IMR-90 (cell line): ENCODE measurements at places on chromosomes 5 and 9. TPM values are rescaled to one million over a fixed set of nuclear protein-coding genes. Genes with fewer than 3 reads are reported as not detected.
A peak's percentile ranks its signal among the peaks of the same experiment; 100 is the strongest.

- H3K36me3 ChIP-seq, result peaks cover 5% of the 10 kb centered on the region
- H3K4me3 ChIP-seq, result no peak overlapping the region
- DNase-seq, result peak; percentile 56
Observed at GRCh38 chr5:168408561-168409305, 77.5 kb upstream of the RARS1 start.

- peaks cover 14% of the 10 kb centered on the region for H3K4me1 ChIP-seq
- H3K4me3 ChIP-seq, result peak overlapping the region; percentile 79
- no peaks in the 10 kb centered on the region for H3K27me3 ChIP-seq
- DNase-seq, result no peak
- peak overlapping the region; percentile 85 for H3K27ac ChIP-seq
Observed at GRCh38 chr9:92669527-92669889, 423 bp downstream of the IPPK start.

DNA sequence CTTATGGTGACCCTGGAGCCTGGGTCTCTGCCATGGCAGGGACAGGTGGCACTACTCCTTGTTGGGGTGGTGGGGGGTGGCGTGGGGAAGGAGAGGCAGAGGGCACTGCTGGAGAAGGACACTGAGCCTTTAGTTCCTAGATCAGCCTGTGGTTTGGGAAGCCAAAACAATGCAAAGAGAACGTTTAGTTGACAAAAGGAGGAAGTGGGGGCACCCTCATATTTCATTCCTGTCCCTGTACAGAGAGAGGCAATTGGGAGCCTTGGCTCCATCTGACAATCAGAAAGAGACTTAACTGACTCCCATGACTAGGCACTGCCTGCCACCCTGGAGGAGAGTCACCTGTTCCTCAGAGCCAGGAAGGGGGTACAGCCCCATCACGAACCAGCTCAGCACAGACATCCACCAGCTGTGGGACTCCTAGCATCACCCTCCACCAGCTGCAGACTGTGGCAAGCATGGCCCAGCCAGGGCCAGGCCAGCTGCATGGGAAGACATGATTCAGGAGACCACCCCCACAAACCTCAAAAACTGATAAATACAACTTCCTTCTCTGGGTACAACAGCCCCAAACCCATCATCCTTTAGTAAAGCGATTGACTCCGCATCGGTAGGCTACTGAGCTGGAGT is 257.5 kb downstream of the HSPA4 start:
- no peak overlapping the region for H3K4me3 ChIP-seq
- DNase-seq, result no peak
- no peaks in the 10 kb centered on the region for H3K4me1 ChIP-seq
- H3K36me3 ChIP-seq, result no peaks in the 10 kb centered on the region
- no peak overlapping the region for H3K27ac ChIP-seq

GRCh38 chr5:17203329-17204132 is 13.9 kb upstream of the BASP1 start:
- no peak overlapping the region for H3K27ac ChIP-seq
- no peak overlapping the region for H3K4me3 ChIP-seq
- no peaks in the 10 kb centered on the region; the same call in 1 of the 2 replicates for H3K4me1 ChIP-seq
- no peaks in the 10 kb centered on the region for H3K27me3 ChIP-seq

- no peaks in the 10 kb centered on the region for H3K36me3 ChIP-seq
- no peak overlapping the region for H3K27ac ChIP-seq
- H3K4me3 ChIP-seq, result no peak overlapping the region
- no peaks in the 10 kb centered on the region; the same call in none of the 2 replicates for H3K4me1 ChIP-seq
Observed at GRCh38 chr9:18622186-18622836, 148.4 kb downstream of the ADAMTSL1 start.

DNA sequence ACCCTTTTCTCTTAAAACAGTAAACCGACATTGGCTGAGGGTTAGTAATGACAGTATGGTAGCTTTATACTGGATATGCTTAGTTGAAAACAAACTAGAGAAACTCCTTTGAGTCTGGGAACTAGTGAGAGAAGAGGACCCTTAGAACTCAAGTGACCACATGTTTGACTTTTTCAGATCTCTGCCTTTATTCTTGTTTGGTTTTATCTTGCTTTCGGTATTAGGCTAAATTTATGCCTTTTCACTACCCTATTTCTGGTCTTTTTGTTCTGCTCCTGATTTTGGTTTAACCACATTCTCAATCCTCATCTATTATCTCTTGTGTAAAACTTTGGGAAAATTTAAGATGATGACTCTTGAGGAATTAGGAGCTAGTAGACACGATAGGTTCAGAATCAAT is 11.0 kb downstream of the SNAPC3 start:
- no peak overlapping the region for H3K4me3 ChIP-seq
- no peak for DNase-seq
- peaks cover 23% of the 10 kb centered on the region for H3K36me3 ChIP-seq
- H3K4me1 ChIP-seq, result peaks cover 4% of the 10 kb centered on the region; the same call in 1 of the 2 replicates

GRCh38 chr9:138103111-138103848 is 225.7 kb downstream of the CACNA1B start:
- H3K27me3 ChIP-seq, result no peaks in the 10 kb centered on the region
- DNase-seq, result no peak
- no peaks in the 10 kb centered on the region for H3K4me1 ChIP-seq
- H3K36me3 ChIP-seq, result no peaks in the 10 kb centered on the region
- no peak overlapping the region for H3K27ac ChIP-seq
- no peak overlapping the region for H3K4me3 ChIP-seq

DNA sequence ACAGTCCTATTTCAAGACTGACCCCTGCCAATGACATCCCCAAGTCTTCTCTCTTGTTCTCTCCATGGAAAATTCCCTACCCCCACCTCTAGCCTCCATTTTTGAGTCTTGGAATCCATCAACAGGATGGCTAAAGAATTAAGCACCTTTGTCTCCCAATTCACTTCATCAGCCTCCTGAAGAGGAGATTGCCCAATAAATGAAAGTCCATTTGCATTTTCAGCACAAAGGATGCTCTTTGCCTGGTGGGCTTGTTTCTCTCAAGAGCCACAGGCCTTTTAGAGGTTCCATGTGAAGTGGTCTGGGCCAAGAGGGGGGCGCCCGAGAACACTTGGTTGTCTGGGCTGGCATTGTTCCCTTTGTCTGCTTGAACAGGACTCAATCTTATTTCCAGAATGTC is 12.6 kb downstream of the HSD17B3 start:
- H3K4me3 ChIP-seq, result no peak overlapping the region
- no peak overlapping the region for H3K27ac ChIP-seq
- H3K27me3 ChIP-seq, result no peaks in the 10 kb centered on the region
- H3K36me3 ChIP-seq, result no peaks in the 10 kb centered on the region
- H3K4me1 ChIP-seq, result peaks cover 2% of the 10 kb centered on the region; the same call in 1 of the 2 replicates

DNA sequence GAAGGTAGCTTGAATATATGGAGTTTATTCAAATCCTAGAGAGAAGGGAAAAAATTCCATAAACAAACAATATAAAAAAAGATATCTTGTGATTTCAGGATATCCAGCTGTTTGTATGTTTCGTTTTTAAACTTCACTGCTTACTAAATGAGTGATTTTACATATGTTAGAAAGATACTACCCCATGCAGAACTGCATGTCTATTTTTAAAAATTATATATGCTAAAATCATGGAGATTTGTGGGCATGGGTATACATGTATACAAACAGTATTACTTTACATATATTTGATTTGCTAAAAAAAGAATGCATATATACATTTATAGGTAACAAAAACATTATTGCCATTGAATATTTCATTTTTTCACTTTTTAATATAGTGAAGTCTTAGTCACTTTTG is 178.3 kb downstream of the KDM4C start:
- H3K4me3 ChIP-seq, result no peak overlapping the region
- H3K4me1 ChIP-seq, result peaks cover 10% of the 10 kb centered on the region
- H3K27ac ChIP-seq, result no peak overlapping the region
- no peak for DNase-seq

- H3K27ac ChIP-seq, result no peak overlapping the region
- no peaks in the 10 kb centered on the region for H3K27me3 ChIP-seq
- H3K4me1 ChIP-seq, result peaks cover 8% of the 10 kb centered on the region
- H3K4me3 ChIP-seq, result no peak overlapping the region
- H3K36me3 ChIP-seq, result peaks cover 32% of the 10 kb centered on the region
- no peak for DNase-seq
Observed at GRCh38 chr9:137449931-137450538, 8.9 kb upstream of the ENTPD8 start.

DNA sequence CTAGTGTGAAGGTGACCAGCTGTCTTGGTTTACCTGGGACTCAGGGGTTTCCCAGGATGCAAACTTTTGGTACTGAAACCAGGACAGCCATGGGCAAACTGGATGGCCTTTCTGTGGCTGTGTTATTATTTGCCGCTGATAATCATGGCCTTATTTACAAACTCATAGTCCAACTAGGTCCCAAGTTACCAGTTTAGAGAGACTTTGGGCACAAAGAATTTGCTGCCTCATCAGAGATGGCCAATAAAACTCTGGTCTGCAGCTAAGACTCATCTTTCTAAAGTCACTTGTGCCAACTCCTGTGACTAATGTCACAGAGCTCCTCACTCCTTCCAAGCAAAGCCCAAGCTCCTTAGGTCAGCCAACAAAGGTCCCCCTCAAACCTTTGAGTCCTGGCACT is 47.5 kb upstream of the PLPP6 start:
- no peak for DNase-seq
- no peaks in the 10 kb centered on the region for H3K36me3 ChIP-seq
- H3K27me3 ChIP-seq, result no peaks in the 10 kb centered on the region
- H3K4me1 ChIP-seq, result no peaks in the 10 kb centered on the region; the same call in 1 of the 2 replicates
- H3K4me3 ChIP-seq, result no peak overlapping the region

GRCh38 chr5:68353605-68354004 is 138.0 kb downstream of the PIK3R1 start:
- H3K27ac ChIP-seq, result no peak overlapping the region
- peaks cover under 1% of the 10 kb centered on the region; the same call in 1 of the 2 replicates for H3K27me3 ChIP-seq
- no peaks in the 10 kb centered on the region for H3K36me3 ChIP-seq
- DNase-seq, result peak; percentile 20
- H3K4me3 ChIP-seq, result no peak overlapping the region
- no peaks in the 10 kb centered on the region for H3K4me1 ChIP-seq

GRCh38 chr5:107604146-107604910 is 66.4 kb downstream of the EFNA5 start:
- 0 out of 2 replicates have a peak, but pooled peaks cover 2% of the 10 kb centered on the region for H3K4me1 ChIP-seq
- no peaks in the 10 kb centered on the region; the same call in 1 of the 2 replicates for H3K27me3 ChIP-seq
- H3K36me3 ChIP-seq, result no peaks in the 10 kb centered on the region

- peaks cover 24% of the 10 kb centered on the region for H3K4me1 ChIP-seq
- no peaks in the 10 kb centered on the region for H3K27me3 ChIP-seq
- peak; percentile 73 for DNase-seq
- peak overlapping the region; percentile 100 for H3K27ac ChIP-seq
- no peaks in the 10 kb centered on the region; the same call in 1 of the 2 replicates for H3K36me3 ChIP-seq
- peak overlapping the region; percentile 45 for H3K4me3 ChIP-seq
Observed at GRCh38 chr5:142325725-142326479, 1.1 kb upstream of the SPRY4 start.

DNA sequence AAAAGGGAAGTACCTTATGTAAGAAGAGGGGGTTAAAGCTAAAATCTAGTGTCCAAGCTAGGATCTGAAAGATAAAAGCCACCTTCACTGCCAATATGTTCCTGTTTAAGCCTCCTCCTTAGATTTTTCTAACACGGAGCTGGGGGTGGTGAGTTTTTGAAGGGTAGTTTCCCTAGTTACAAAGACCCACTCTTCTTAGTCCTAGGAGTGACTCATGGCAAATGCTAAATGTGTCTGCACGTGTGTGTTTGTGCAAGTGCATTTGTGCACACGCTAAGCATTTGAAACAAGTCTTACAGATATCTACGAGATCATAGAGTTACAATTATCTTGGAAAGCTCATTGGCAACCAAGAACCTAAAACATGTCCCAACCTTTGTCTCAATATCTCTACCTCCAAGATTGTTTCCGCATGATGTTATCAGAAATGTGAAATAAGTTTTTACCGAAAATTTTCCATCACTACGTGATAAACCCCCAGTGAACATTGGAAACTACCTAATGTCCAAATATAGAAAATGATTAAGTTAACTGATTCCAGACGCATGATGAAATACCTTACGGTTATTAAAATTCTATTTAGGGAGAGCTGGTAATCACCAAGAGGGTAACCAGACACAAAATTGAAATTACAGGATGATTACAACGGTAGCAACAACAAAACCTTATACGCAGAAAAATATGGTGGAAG is 78.0 kb upstream of the HRH2 start:
- no peak overlapping the region for H3K4me3 ChIP-seq
- no peaks in the 10 kb centered on the region for H3K4me1 ChIP-seq
- H3K36me3 ChIP-seq, result no peaks in the 10 kb centered on the region
- H3K27me3 ChIP-seq, result no peaks in the 10 kb centered on the region
- DNase-seq, result no peak

The PCDHGA7 gene
- total RNA-seq, result 3.3 and 3.4 TPM in 2 replicates

The FGF1 gene
- 7.7 and 8.1 TPM in 2 replicates for total RNA-seq

The C5 gene
- 2.3 and 2.8 TPM in 2 replicates for total RNA-seq

The SLC25A2 gene
- 0.28 TPM in 1 of 2 replicates, not detected in the other for total RNA-seq

The ENTPD2 gene
- total RNA-seq, result not detected in 2 replicates

The CCT5 gene
- total RNA-seq, result 481 and 875 TPM in 2 replicates

The TAL2 gene
- total RNA-seq, result not detected in 2 replicates

The SLC6A19 gene
- not detected in 2 replicates for total RNA-seq
